ENCODE measurements at places on chromosomes 12 and 14.

DNA sequence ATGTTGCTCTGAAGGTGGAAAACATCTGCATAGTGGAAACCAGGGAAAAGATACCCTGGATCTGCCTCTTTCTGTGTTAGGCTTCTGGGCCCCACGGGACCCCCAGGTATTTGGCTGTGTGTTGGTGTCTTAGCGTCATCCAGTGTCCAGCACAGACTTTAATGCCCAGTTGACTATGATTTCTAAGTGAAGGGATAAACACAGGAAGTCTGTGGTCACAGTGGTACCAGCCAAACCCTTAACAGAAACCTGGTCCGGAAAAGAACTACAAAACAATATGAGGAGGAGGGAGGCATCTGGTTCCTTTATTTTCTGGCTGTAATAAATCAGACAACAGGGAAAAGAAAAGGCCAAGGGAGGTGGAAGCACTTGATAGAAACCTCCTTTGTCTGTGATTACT is 56.4 kb downstream of the CMKLR1 start:
- DNase-seq = no peak

- no peak for DNase-seq
These were observed 169.4 kb downstream of the FOXN3 start for GRCh38 chr14:89247457-89248122.

DNA sequence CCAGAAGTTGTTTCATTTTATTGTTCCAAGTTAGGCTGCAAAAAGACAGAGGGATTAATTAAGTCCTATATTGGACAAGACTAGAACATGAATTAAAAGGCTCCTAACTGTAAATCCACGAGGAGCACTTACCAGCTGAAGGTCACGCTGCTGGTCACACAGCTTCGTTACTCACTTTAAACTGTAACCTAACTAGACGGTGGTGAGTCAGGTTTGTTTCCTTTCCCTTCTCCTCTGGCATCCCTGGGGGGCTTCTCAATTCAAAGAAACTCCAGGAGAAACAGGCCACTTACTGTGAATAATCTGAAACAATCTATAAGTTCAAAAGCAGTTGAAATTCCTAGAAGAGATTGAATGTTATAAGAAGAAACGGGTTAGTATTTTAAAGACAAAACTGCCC is 331.4 kb downstream of the BCAT1 start:
- DNase-seq = no peak

DNA sequence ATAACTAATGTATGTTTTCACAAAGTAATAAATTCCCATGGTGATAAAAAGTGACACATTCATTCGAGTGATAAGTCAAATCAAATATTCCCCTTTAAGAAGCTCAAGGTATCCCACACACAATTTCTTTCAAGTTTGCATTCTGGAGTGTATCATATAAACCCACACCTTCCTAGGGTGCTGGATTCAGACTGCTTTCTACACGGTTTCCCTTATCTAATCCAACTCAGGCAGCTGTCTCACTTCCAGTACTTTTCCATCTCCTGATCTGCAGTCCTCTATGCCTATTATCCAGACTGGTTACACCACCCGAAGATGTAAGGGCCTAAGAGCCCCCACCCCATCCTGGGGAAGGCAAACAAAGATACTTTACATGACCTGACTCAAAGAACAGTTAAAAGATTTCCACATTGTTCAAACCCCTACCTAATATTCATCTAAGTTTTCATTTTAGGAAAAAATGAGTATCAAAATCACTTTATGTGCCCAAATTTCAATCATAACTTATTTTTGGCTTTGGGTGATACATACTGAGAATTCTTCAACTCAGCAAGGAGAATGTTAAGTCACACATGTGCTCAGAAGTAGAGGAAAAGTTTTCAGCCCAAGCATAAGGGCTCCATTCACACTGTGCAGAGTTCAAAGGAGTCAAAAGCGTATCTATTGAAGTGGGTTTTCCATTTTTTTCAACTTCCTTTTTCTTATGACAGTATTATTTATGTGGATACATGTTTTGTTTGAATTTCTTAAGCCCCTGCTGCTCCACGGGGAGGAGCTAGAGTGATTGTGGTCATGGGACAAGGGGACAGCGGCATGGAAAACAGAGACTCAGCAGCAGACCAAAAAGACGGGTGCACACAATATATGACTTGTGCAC is 41.8 kb downstream of the CORO1C start:
- peak; percentile 22 for DNase-seq

DNA sequence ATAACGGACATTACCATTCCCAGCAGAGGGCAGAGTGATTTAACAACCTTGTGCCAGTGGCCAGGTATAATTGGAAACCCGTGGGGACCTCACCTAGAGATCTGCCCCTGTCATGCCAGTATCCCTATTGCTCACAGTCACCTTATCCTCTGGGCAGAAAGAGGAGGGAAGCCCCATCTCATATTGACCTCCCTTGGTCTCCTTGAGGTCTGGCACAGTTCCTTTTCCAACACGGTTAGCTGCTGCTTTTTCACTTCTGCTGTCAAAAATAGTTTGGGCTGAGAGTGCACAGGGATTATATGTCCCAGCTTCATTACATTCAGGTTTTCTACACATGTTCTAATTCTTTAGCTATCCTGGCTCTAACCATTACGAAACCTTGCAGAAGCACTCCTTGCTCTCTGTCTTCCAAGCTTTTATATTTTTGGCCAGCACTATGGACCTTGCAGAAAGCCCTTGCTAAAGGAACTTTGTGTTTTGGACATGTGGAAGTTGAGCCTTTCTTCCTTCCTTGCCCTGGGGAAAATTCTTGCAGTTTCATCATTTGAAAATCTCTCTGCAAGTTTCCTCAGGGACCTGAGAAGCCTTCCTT is 111.7 kb upstream of the MIS18BP1 start:
- DNase-seq = no peak

- DNase-seq = no peak
These were observed 5.0 kb upstream of the CACNA1C start for GRCh38 chr12:2047752-2048151.

DNA sequence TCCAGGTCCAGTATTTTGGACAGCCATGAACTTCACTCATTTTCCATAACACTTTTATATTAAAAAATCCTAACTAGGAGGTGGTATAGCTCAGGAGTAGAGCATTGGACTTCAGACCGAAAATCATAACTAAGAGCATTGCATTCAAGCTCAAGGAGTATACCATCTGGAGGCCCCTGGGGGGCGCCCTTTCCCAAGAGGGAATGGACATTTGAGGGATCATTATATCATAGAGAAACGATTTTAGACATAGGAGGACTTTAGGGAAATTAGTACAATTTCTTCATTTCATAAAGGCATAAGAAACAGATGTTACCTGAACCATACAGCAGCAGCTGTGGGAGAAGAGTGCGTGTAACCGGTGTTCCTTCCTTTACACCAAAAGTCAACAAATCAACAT is 5.2 kb upstream of the ATG14 start:
- no peak for DNase-seq

GRCh38 chr12:15453613-15454012 is 131.3 kb downstream of the PTPRO start:
- DNase-seq = no peak

GRCh38 chr12:98686603-98687002 is 41.5 kb downstream of the APAF1 start:
- DNase-seq = no peak

DNA sequence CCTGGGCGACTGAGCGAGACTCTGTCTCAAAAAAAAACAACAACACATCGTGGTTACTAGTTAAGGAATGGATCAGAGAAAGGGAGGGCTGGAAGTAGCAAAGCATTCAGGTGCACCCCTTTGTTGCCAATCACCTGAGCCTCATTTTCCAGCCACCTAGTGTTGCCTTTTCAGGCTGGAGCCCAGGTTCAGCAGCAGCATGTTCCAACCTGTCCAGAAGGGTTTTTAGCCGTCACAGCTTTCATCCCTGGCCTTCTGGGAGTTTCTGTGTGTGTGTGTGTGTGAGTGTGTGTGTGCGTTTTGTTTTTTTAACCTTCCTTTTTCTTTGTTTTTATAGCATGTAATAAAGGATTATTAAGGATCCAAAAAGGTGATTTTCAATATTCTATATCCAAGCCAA is 121.1 kb upstream of the ATF1 start:
- no peak for DNase-seq

DNA sequence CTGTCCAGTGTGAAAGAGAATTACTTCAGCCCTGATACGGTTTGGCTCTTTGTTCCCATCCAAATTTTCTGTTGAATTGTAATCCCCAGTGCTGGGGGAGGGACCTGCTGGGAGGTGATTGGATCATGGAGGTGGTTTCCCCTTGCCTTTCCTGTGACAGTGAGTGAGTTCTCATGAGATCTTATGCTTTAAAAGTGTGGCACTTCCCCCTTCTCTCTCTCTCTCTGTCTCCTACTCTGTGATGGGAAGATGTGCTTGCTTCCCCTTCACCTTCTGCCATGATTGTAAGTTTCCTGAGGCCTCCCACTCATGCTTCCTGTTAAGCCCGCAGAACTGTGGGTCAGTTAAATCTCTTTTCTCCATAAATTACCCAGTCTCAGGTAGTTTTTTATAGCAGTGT is 5.5 kb upstream of the SLC15A5 start:
- DNase-seq = no peak

DNA sequence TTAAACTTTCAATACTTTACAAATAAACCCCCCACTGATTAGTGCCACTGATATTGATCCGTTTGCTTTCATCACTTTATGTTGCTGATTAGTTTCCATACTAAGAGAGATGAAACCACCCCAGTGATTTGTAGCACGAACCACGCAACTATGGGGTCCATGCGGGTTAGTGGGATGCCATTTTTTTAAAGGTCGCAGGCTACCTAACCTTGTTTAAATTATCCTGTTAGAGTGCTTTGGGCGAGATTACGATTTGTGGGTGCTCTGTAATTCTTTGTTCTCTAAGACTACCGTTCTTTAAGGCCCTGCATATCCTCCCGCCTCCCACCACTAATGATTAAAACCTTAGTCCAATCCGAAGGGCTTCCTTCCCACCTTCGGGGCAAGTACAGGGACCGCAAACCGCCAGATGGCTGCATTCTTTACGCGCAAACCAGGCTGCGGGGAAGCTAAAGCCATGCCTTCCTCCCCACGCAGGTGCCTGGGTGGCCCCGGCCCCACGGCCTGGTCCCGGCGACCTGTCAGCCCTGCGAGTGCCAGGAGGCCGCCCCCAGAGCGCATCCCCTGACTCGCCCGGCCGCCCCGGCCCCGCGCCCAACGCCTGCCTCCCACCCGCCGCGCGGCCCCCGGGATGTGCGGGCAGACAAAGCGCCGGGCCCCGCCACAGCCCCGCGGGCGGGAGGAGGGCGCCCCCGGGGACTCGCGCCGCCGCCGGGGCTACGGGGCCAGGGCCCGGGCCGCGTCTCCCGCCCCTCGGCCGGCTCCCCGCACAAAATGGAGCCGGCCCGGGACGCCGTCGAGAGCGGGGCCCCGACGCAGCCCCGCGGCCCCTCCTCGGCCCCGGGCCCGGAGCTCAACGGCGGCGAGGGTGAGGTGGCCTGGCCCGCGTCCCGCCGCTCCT is 759 bp downstream of the NFYB start:
- peak; percentile 22 for DNase-seq

DNA sequence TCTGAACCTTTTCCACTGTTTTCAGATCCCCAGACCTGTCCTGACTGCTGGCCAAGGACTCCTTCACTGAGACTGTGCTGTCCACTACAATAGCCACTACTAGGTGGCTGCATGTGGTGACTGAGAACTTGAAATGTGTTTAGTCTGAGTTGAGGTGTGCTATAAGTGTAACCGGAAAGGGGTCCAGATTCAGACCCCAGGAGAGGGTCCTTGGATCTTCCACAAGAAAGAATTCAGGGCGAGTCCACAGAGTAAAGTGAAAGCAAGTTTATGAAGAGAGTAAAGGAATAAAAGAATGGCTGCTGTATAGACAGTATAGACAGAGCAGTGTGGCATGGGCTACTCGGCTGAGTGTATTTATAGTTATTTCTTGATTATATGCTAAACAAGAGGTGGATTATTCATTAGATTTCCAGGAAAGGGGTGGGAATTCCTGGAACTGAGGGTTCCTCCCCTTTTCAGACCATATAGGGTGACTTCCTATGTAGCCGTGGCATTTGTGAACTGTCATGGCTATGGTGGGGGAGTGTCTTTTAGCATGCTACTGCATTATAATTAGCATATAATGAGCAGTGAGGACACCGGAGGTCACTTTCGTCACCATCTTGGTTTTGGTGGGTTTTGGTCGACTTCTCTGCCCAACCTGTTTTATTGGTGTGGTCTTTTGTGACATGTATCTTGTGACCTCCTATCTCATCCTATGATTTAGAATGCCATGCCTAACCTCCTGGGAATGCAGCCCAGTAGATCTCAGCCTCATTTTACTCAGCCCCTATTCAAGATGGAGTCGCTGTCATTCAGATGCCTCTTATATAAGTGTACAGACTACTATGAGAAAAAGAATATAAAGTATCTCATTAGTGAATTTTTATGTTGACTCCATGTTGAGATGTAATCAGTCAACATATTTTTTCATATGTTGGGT is 70.0 kb upstream of the SRSF5 start:
- DNase-seq = no peak

- DNase-seq = no peak
These were observed 66.9 kb downstream of the METTL25 start for GRCh38 chr12:82425241-82425640.

DNA sequence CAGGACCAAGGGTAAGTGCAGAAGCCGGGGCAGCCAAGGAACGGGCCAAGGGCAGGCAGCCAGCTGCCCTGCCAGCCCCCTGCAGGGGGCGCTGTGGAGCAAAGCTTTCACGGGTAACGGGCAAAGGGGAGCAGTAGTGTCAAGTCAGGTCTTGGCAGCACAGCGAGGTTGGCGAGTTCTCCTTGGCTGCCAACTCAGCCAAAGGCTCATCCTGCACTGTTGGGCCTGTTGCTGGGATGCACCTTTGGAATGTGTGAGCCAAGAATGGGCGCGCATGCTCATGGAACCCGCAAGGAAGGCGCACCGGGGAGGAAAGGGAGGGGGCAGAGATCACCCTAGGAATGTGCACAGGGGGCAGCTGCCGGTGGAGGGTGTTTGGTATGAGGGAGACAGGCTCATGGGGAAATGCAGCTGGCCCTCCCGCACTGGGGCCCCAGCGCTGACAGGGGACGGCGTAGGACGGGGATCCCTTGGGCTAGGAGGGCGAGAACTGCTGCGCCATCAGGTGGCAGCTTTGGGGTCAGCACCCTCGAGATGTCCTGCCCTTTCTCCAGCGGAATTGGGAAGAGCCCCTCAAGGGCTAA is 138.0 kb downstream of the ASCL4 start:
- peak; percentile 41 for DNase-seq

DNA sequence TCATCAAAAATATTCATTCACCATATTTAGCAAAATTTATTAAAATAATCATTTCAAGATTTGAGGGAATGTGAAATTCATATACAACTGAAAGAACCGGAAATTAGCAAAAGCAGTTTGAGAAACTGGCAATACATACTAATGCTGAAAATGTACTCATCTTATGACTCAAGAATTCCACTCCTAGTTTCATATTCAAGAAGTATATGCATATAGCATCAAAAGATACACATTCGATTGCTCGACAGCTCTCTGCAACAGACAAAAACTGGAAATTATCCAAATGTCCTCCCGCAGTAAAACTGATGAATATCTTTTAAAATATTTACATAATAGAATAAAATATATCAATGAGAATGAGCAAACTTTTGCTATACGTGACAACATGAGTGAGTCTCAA is 189.2 kb upstream of the MGAT4C start:
- no peak for DNase-seq

- no peak for DNase-seq
These were observed 119.8 kb downstream of the SRGAP1 start for GRCh38 chr12:63964301-63964700.

Measured in activated CD4-positive, alpha-beta T cell treated with anti-CD3 and anti-CD28 coated beads for 24 hours (primary cell).